Fibroblast of skin of right biceps (primary cell): ENCODE measurements at places on chromosomes 16 and 17.

- DNase-seq: peak; percentile 99
Observed at GRCh38 chr17:40485851-40486521, 15.4 kb downstream of the TNS4 start.

GRCh38 chr17:79633154-79633553 lies 22.3 kb upstream of the RBFOX3 start:
- DNase-seq: no peak

- DNase-seq: peak; percentile 91
Observed at GRCh38 chr16:48963306-48963705, 318.3 kb downstream of the CBLN1 start.

- no peak for DNase-seq
Observed at GRCh38 chr16:23293016-23293415, 9.1 kb upstream of the SCNN1B start.

DNA sequence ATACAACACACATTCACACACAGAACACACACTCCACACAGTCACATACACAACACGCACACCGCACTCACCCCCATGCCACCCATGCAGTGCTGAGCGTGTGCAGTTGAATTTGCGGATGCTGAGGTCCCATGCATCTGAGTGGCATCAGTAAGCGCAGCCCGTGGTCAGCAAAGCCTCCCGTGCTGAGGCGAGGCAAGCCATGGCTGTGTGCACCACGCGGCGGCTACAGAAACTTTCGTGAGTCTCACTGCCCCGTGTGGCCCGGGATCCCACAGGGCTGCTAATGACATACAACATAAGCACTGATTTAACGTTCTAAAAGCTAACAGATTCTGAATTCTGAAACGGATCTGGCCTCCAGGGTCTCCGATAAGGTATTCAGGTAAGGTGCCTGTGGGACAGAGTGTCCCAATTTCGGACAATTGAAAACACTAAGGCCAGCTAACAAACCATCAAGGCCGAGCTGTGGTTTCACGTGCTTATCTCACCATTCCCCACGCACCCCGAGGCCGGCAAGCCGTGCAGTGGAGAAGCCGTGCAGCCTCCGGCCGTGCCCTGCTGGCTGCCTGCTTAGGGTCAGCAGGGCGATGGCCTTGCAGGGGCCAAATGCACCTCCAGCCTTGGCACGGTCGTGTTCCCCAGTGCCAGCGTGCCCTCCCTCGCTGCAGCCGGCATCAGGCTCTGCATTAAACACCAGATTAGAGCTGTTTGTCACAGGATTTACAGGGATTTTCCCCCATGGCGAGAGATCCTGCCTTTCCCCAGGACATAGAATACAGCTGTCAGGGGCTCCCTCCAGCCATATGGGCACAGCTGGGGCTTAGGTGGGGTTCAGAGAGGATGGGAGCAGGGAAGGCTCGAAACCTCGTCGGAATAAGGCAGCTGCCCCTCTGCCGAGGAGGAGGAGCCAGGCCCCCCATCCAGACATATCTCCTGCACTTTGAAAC lies 191.7 kb downstream of the C16orf95 start:
- DNase-seq: no peak

- DNase-seq: peak; percentile 19
Observed at GRCh38 chr16:86261379-86261778, 248.9 kb upstream of the FOXF1 start.

DNA sequence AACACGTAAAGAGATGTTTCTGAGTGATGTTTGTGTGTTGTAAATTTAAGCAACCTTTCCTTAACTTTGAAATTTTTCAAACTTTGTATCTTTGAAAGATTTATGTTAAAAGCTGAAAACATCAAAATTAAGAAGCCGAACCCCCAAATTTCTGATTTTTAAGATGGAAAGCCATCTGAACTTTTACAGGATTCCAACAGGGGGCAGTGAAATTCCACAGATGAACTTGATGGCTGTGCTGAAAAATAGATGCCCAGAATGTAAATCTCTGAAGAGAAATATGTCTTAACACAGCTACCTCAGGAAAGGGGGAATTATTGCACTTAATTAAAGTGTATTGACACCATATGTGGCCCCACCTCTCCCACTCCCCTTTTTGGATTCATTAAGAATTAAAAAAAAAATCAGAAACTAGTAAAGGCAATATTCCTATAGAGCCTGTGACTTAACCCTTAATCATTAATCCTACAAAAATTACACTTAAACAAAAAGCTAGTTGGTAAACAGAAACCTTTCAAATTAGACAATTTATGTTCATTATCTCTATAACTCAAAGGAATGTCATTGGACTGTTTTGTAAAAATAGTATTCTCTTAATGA lies 597.9 kb downstream of the KCNJ2 start:
- peak; percentile 29 for DNase-seq

- DNase-seq: no peak
Observed at GRCh38 chr17:5747964-5748363, 163.7 kb upstream of the NLRP1 start.

DNA sequence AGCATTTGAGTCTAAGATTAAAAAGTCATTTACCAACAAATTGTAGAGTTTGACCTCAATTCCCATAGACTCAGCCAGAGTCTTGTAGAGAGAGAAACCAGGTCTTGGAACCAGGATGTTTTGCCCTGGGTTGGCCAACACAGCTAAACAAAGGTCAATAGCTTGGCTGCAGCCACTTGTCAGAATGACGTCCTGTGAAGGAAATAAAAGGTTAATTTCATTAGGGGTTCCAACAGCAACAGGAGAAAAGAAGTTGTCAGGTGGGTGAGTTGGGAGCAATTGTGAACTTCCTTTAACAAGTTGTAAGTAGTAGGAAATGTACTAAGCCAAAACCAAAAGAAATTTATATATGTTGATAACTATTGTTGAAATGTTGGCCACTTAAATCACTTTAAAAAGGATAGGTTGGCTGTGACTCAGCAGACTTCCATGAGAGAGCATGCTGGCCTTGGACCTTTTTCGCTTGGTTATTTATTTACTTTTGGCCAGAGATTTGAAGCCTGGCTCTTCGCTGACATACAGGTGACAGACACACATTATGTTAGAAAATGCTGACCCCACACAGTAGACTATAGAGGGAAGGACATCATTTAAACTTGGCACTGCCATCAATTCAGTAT lies 4.3 kb downstream of the TAT start:
- no peak for DNase-seq

DNA sequence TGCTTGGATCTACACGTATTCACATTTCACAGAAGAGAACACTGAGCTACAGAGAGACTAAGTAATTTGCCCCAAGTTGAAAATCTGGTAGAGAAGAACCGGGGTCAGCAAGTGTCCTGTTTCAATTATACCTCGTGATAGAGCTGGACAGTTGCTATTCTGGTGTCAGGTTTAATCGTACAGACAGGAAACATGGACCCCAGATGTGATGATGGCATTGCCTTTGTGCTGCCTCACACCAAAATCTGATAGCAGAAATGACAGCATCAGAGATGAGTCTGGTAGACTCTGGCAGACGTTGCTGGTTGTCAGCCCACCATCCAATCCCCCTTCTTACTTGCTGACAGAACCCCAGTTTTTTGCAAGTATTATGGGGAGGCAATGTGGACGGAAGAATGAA lies 112.1 kb upstream of the FOXF1 start:
- no peak for DNase-seq

- no peak for DNase-seq
Observed at GRCh38 chr16:14963281-14964173, 11.3 kb upstream of the PDXDC1 start.

- no peak for DNase-seq
Observed at GRCh38 chr16:14286368-14287230, 215.5 kb downstream of the MRTFB start.

DNA sequence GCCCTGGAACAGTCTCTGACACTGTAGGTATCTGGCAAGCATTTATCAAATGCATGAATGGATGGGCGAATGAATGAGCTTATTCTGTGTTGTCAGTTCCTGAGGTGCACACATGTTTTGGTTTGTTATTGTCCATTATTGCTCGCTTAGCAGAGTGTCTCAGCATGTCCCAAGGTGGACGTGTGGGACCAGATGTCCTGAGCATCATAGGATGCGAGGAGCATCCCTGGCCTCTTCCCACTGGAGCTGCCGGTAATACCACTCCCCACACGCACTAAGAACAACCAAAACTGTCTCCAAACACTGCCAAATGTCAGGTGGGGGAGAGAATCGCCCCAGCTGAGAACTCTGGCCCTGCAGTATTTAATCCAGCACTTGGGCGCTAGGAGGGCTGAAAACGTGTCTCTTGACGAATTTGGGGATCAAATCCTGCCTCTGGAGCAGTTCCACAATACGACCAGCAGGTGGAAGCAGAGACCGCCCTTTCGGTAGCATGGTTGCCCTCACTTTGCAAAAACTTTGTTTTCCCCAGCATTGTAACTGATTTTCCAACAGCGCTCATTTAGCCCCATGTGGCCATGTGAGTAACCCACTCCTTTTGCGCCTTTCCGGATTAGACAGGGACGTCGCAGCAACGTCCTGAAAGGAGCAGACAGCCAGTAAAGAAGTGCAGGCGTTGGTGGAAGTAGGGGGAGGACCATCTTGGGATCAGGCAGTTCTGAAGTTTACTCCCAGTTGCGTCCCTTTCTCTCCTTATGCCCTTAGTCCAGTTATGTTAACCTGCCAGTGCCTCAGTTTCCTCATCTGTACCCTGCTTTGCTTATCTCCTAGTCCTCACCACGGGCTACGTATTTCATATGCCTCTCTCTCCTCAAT lies 22.7 kb downstream of the TMEM114 start:
- peak; percentile 89 for DNase-seq

DNA sequence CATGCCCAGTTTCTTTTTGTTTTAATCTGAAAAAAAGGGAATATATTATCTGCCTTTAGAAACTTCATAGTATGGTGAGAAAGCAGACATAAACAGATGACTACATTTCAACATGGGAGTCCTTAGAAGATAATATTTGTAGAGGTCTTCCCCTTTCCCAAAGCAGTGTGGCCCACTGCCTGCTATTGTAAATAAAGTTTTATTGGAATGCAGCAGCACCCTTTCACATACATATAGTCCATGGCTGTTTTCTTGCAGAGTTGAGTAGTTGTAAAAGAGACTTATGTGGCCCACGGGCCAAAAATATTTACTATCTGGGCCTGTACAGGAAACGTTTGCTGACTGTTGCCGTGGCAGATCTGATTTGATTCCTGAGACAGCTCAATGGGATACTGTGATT lies 8.5 kb downstream of the KATNIP start:
- DNase-seq: no peak

DNA sequence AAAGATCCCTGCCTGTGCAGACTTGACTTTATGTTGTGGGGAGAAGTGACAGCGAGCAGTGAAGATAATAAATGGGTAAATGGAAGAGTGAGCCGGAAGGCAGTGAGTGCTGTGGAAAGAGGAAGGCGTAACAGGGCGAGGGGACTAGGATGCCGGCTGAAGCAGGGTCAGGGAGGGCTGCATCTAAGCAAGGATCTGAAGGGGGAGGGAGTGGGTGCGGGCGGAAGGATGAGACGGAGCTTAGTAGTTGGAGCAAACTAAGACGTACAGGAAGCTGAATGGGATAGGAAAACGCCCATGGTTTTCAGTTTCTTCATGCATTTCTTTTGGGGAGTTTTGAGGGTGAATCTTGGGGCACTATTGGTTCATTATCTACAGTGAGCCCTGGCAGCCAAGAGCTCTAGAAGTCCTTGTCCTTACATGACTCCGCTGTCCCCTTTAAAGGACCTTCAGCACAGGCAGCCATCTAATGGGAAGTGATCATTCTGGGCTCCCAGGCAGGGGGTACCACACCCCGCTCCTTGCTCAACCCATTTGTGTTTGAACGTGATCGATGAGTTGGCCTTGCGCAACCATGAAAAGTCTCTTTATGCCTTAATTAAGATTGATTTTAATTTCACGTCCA lies 10.4 kb upstream of the NAT9 start:
- no peak for DNase-seq

- DNase-seq: no peak
Observed at GRCh38 chr16:64626776-64627175, 495.1 kb downstream of the CDH11 start.

GRCh38 chr16:58026139-58026704 lies 668 bp downstream of the MMP15 start:
- DNase-seq: peak; percentile 19

- DNase-seq: peak; percentile 80
Observed at GRCh38 chr16:22188595-22189442, 17.3 kb upstream of the EEF2K start.

GRCh38 chr16:86121374-86122010 lies 222.5 kb downstream of the IRF8 start:
- no peak for DNase-seq
